Stimulated activated CD8-positive, alpha-beta memory T cell treated with anti-CD3 and anti-CD28 coated beads, Interleukin-2, amount 100 ng/mL, for 1 hour (primary cell): ENCODE measurements at places on chromosomes 5 and 9.

GRCh38 chr9:6759185-6759977 is 1.6 kb downstream of the KDM4C start:
- DNase-seq: peak; percentile 7

DNA sequence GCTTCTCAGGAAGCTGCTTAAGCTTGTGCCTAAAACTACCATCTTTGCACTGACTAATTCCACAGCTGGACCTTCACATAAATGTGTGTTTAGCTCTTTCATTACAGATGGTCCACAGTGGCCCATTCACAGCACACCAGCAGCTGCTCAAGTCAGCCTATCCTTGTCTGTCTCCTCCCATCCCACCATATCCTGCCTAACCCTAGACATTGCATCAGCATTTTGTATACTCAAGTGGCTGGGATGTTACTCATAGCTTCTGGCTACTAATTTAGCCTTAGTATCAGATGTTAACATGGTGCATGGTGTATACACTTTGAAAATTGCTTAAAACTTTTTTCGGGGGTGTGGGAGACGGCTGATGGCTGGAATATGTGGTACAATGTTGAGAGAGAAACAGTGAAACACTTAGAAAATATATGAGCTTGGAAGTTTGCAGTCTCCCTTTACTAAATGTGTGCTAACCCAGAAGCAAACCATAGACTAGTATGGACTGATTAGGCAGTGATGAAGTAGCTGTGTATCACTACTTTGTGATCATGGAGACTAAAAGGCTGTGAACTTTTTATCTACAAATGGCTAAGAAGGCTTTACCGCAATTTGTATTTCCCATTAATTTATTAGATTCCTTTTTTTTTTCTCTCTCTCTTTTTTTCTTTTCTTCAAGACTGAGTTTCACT is 83.1 kb downstream of the JMY start:
- DNase-seq: no peak

- no peak for DNase-seq
Measured at GRCh38 chr5:77816686-77817085, 40.5 kb upstream of the TBCA start.

DNA sequence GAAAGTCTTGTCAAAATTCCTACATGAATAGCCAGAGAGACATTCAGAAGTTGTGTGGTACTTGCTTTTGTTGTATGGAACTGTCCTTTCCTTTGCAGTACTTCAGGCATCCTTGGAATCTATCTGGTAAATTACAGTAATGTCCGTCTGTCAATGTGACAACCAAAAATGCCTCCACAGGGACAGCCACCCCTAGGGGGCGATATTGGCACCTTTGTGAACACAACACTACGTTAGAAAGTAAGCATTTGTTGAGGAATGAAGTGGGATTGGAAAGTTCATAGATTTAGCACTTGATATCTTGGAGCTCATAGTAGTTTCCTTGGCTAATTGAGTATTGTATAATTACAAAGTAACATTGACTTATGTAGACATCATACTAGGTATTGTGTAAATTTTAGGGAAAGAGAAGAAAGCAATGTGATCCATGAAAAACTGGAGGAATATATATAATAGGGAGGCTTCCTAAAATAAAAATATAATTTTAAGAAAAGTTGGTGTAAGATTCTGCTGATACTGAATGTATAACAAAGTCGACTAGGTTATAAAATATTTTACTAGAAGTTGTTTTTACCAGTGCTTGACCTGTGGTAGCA is 32.7 kb downstream of the TMEFF1 start:
- DNase-seq: peak; percentile 23

- no peak for DNase-seq
Measured at GRCh38 chr5:159817262-159818029, 98.8 kb upstream of the ADRA1B start.

DNA sequence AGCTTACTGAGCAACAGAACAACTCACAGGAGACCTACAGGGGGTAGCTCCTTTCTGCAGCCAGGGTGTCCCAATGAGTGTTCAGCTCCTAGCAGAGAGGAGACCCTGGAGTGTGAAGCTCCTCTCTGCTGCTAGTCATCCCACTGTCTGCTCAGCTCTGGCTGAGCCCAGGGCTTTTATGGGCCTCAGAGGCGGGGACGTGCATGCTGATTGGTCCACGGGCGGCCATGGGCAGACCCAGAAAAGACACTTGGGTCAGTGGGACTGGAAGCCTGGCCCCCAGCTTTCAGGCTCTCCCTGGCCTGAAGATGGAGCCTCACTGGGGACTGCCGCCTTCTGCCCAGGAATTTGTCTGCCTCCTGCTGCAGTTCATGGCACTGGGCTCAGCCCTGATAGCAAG is 40.6 kb downstream of the TSPAN17 start:
- no peak for DNase-seq

- DNase-seq: no peak
Measured at GRCh38 chr9:133131506-133131905, 10.5 kb upstream of the RALGDS start.

- DNase-seq: no peak
Measured at GRCh38 chr9:22131817-22132216, 122.7 kb upstream of the CDKN2B start.

DNA sequence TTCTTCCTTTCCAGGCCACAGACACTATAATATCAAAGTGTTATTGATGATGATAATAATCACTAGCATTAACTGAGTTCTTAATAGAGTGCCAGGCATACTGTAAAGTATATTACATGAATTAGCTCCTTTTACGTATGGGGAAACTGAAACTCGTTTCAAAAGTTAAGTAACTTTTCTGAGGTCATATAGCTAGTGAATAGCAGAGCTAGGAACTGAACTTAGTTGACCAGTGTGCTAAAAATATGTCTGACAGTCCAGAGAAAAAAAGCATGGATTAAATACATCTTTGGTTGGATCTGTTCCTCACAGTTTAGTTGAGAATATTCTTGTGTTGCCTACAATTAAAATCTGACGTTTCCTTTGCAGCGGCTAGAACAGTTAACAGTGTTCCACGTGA is 18.4 kb upstream of the CATSPER3 start:
- DNase-seq: no peak

- no peak for DNase-seq
Measured at GRCh38 chr5:15797116-15797515, 297.1 kb downstream of the FBXL7 start.

- no peak for DNase-seq
Measured at GRCh38 chr5:2201011-2201410, 318.3 kb upstream of the IRX4 start.

GRCh38 chr5:4420177-4420576 is 720.0 kb upstream of the ADAMTS16 start:
- no peak for DNase-seq

DNA sequence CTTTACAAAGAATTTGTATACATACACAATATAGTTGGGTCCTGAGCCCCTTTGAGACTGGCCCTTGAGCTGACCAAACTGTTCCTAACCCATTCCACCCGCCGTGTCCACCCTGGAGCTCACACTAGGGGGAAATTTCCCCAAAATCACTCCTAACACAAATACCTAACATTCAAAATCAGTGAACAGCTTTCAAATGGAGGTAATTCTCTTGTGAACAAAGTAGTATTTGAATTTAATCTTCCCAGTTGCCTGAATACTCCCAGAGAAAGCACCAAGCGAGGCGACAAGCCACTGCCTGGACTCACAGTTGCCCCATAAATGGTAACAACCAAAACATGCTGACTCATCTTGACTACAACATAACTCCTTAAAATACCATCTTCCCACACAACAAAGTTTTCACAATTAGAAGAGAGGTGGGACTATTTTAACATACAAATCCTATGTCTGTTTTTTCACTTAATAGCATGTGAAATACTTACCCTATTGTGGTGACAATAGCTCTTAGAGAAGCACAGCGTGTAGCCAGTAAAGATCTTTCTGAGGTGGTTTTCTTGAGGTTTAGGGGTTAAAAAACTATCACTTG is 31.7 kb upstream of the SCAMP1 start:
- DNase-seq: no peak

GRCh38 chr5:34687269-34688011 is 31.3 kb downstream of the RAI14 start:
- DNase-seq: no peak

GRCh38 chr9:80158131-80158530 is 586.4 kb downstream of the TLE4 start:
- DNase-seq: no peak

DNA sequence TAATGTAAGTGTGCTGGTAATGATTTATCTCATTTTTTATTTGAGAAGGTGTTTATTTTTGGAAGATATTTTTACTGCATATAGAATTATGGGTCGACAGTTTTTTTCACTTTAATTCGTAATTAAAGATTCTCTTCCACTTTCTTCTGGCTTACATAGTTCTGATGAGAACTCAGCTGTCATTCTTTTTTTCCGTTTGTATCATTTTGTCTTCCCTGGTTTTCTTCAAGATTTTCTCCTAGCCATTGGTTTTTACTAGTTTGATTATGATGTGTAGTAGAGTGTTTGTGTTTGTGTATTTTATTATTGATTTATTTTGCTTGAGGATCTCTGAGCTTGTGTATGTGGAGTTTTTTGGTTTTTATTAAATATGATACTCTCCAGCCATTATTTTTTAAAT is 21.7 kb downstream of the SLF1 start:
- DNase-seq: no peak

GRCh38 chr5:141434006-141434405 is 3.7 kb downstream of the PCDHGA12 start:
- no peak for DNase-seq

DNA sequence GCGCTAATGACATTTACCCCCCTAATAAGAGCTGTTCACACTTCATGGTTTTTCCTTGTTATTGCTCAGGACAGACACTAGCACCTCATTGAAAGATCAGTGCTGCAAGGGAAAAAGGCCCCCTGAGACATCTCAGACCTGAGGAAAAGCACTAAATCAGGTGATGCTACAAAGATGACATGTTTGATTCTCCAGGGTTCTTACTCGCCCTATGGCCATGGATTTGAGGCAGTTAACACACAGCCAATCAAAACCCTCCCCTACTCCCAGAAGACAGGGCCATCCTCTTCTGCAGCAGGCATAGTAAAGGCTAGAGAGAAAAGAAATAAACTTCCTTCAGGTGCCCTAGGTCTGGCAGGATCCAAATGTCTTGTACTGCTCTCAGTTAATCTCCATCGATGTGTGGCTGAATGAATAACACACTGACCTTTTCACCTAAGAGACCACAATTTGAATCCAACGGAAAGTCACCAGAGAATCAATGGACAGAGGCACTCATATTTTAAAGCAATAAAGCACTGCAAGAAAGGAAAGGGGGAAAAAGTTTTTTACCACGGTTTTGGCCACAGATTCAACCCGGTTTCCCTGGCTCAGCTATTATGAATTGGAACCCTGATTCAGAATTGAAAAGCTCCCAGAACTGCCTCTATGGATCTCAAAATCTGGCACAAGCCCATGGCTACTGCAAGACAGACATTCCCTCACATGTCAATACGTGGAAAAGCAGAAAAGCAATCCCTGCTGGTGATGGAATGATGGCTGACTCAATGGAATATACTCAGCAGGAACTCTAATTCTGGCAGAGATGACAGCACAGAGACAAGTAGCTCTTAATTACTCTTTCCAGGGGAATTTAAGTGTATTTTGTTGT is 329.5 kb downstream of the BNC2 start:
- no peak for DNase-seq

GRCh38 chr5:1315709-1316587 is 21.1 kb upstream of the TERT start:
- DNase-seq: no peak

DNA sequence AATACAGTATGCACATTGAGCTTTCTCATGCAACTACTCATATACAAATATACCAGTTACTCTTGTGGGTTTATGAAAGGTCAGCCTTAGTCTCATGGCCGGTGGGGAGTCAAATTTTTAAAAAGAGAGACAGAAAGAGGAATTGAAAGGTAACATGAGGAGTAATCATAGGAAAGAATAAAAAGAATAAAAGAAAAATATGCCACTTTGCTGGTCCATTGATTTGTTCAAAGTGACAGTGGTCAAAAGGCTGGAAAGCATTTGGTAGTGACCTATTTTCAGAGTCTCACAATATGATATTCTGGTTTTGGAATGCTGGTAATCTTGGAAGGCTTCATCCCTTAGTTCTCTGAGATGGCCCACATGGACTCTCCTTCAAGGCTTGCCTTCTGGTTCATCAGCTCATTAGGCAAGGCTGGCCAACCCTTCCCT is 67.0 kb downstream of the ZNF366 start:
- DNase-seq: no peak

DNA sequence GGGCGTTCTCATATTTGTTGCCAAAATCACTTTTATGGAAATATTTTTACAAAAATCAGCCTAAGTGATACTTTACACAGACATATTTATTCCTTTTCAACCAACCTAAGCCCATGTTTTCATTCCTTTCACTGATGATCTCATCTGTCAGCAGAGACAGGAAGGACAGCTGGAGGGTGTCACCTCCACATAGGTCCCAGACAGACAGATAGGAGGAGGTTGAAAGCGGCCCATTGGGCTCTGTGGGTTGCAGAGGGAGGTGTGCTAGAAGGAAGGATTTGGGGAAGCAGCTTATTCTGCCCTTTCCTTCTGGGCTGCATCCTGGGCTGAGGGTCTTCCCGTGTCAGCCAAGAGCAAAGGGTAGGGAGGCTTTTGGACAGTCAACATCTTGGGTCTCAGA is 26.0 kb upstream of the SEMA4D start:
- DNase-seq: no peak

DNA sequence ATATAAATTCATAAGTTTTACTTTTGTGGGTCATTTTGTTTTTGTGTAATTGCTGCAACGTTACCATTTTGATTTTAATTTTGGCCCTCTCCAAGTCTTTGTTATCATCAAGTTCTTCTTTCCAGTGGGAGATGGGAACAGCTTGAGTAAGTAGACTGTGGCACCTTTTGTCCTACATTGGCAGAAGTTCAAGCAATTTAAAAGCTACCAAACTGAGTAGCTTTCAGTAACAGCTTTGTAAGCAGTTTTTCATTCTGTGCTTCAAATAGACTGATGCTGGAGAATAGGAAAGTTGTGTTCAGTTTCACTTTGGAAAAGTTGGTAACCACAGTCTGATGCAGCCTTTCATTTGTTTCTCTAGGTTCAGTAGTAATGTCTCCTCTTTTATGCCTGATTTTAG is 47.8 kb upstream of the TMED7 start:
- DNase-seq: no peak

- DNase-seq: no peak
Measured at GRCh38 chr5:81370912-81371311, 23.0 kb downstream of the ACOT12 start.

DNA sequence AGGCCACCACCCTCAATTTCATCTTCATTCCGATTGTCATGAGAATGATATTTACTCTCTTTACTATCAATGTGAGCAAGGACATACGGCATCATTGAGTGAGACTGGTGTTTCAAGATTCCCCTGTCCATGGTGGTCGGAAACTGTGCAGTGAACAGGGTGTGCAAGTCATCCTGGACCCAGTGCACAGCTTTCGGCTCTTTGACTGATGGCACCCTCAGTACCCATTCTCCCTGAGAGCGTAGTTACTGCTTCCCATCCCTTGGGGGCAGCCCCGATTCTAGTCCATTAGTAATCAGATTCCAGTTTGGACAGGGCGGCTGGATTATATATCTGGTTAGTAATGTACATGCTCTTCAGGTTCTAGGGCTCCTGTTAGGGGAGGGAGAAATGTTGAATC is 61.7 kb upstream of the SUB1 start:
- DNase-seq: no peak

GRCh38 chr9:125835655-125836054 is 88.5 kb downstream of the PBX3 start:
- no peak for DNase-seq

GRCh38 chr5:107687937-107688336 is 17.2 kb upstream of the EFNA5 start:
- DNase-seq: no peak

GRCh38 chr5:1460054-1460682 is 14.9 kb upstream of the SLC6A3 start:
- no peak for DNase-seq
